ENCODE measurements at places on chromosomes 3 and 15.

- no peak for DNase-seq
Observed at GRCh38 chr3:65575376-65575840, 463.3 kb downstream of the MAGI1 start.

DNA sequence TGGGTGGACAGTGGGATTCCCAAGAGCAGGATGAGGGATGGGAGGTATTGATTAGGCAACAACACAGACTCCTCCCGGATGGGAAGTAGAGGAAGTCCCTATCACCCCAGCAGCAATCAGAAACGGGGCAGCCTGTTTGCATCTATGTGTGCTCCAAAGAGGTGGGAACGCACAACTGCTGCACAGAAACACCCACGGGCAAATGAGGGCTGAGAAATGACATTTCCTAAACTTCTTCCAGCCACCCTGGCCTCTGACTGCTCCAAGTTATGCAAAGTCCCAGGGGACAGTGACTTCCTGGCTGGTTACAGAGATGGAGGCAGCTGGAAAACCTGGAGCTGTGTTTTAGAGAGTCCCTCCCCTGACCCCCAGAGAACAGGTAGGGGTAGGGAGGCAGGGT is 42.6 kb downstream of the HCN4 start:
- DNase-seq, result no peak

DNA sequence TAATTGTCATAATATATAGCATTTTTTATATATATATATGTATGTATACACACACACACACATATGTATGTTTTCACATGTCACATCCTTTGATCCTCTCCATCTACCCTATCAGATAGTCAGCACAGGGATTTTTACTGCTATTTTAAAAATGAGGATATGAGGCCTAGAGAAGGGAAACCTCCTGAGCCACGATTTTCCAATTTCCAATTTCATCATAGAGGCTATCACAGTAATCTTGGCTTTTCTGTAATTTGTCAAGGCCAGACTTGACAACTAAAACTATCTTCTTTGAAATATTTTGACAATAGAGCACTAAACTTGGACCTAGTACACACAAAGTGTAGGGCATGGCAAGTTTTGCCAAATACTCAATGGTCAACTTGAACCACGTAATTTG is 42.5 kb downstream of the IL1RAP start:
- no peak for DNase-seq

DNA sequence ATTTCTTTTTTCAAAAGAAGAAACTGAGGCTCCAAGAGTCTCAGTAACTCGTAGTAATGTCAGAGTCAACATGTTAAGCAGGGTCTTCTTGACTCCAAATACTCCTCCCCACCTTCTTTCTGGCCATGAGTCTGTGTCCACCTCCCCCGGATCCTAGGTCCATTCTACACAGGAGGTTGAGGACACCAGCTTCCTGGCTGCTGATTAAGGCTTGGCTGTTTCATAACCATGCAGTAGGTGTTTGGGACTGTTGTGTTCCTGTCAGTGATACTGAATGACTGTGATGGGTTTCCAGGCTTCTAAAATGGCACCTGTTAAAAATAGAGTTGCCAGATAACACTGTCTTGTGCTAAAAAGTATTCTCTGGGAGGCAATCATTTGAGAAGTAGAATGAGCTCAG is 130.8 kb upstream of the IL12A start:
- DNase-seq, result no peak

- DNase-seq, result no peak
Observed at GRCh38 chr3:191348098-191348497, 17.8 kb upstream of the UTS2B start.

GRCh38 chr3:119156868-119157267 is 10.9 kb downstream of the TEX55 start:
- no peak for DNase-seq

- no peak for DNase-seq
Observed at GRCh38 chr3:45125550-45126026, 20.6 kb downstream of the CDCP1 start.

DNA sequence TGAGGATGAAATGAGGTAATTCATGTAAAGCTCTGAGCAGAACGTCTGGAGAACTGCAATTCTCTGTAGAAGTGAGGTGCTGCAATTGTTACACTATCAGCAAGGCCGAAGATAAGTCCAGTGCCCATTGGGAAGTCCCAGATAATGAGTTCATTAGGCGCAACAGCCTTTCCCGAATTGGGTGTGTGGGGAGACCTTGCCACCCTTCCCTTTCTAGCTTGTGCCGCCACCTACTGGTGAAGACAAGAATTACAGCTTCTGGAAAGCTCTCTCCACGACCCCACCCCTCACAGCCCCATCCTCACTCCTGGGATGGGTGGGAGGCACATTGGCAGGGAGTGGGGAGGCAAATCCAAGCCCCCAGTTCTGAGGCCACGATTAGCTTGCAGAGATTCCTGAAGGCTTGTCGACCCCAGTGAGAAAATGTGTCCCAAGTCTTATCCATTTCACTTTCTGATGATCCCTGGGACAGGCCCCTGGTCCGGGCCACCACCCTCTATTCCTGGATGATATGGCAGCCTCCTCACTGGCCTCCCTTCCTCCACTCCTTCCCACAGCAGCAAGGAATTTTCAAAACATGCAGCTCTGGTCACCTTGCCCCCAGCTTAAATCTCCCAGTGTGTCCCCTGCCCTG is 36.4 kb downstream of the FAM3D start:
- DNase-seq, result no peak

GRCh38 chr3:118778201-118778600 is 256.4 kb downstream of the IGSF11 start:
- no peak for DNase-seq

- no peak for DNase-seq
Observed at GRCh38 chr3:41693799-41694198, 268.1 kb downstream of the ULK4 start.

DNA sequence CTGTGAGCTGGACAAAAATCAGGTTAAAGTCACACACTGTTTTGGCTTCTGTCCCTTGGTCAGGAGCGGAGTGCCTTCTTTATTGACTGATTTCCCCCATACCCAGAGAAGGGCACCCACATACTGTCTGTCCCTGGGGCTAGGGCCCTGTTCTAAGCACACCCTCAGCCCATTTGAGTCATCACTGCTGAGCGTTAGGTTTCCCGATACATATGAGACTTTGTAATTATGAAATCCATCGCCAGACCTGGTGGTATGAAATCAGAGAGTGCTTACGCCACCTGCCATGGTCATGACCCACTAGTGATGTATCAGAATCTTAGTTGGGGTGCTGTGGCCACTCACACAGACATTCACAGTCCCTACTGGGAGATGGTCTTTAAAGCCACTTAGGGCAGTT is 96.8 kb downstream of the CHDH start:
- no peak for DNase-seq

- no peak for DNase-seq
Observed at GRCh38 chr15:52115598-52116427, 3.2 kb upstream of the BCL2L10 start.

- no peak for DNase-seq
Observed at GRCh38 chr3:32120471-32120870, 14.1 kb downstream of the GPD1L start.

DNA sequence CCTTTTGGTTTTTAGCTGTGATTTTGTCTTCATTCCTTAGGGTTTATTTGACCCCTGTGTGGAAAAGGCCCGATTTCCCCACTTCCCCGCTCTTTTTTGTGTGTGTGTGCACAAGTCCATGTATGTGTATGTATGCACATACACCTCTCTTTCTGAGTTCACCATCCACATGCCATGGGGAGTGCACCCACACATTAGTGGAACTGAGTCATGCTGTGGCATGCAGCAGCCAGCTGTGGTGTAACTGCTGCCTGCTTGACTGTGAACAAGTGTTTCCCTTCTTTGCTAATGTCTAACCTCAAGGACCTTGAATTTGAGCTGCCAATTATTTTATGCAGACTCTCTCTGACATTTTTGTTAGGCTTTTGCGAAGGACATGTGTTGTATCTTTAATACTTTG is 434.9 kb upstream of the TPM1 start:
- DNase-seq, result no peak

DNA sequence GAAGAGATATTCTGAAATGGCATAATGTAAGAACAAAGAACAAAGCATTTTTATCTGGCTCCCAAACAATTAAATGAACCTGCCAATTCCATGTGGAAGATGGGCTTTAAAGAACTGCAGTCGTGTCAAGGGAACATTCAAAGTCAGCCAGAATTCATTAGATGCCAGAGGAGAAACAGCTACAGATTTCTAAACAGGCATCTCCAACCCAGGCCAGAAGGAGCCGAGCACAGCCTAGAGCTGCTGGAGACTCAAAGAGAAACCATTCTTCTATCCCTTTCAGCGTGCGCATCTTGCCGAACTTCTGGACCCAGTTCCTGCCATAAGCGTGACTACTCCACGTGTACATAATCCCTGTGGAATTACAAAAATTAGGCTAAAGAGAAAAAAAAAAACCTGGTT is 60.4 kb downstream of the MB21D2 start:
- no peak for DNase-seq

DNA sequence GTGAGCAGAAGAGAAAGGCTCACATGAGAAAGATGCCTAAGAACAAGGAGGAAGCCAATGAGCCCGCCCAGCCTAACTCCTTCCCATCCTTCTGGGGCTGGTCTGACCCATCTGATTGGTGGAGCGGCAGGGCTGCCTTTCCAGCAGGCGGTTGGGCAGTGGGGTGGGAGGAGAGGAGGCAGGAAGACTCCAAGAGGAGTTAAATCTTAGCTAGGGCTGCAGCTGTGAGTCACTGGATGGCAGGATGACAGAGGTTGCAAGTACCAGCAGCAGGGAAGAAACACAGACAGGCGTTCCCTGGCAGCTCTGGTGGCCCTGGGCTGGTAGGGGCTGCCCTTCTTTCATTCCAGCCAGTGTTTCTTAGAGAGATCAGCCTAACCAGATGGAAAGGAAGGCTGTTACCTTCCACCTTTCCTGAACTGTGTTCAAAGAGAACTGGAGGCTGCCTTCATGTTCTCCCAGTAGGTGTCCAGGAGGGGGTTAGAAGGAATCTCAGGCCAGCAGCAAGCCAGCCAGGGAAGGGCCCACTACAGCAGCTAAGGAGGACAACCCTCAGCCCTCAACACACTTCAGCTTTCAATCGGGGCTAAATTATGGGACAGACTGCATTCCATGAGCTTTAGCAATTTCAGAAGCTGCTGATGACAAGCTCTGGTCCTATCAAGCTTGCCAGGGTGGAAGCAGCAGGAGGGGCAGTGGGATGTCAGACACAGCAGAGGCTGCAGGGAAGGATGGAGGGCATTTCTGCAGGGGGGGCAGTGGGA is 50.3 kb downstream of the CHSY1 start:
- DNase-seq, result no peak

- DNase-seq, result no peak
Observed at GRCh38 chr3:34783876-34784275, 855.4 kb upstream of the ARPP21 start.

DNA sequence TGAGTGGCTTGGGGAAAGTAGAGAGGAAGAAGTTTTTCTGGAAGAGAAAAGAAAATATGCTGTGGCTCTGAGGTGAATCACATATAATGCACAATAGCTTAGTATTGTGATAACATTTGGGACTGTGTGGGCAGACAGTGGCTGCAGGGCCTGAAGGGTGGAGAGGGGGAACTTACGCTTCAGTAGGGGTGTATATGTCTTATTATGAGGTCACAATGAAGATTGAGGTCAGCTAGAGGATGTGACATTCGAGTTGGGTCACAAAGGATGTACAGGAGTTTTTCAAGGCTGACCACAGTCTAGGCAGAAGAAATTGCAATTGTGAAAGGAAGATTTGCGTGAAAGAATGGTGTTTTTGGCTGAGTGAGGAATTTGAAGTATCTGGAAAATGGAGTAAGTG is 414.8 kb downstream of the LPP start:
- no peak for DNase-seq

GRCh38 chr3:127634653-127635052 is 5.7 kb downstream of the PODXL2 start:
- no peak for DNase-seq

DNA sequence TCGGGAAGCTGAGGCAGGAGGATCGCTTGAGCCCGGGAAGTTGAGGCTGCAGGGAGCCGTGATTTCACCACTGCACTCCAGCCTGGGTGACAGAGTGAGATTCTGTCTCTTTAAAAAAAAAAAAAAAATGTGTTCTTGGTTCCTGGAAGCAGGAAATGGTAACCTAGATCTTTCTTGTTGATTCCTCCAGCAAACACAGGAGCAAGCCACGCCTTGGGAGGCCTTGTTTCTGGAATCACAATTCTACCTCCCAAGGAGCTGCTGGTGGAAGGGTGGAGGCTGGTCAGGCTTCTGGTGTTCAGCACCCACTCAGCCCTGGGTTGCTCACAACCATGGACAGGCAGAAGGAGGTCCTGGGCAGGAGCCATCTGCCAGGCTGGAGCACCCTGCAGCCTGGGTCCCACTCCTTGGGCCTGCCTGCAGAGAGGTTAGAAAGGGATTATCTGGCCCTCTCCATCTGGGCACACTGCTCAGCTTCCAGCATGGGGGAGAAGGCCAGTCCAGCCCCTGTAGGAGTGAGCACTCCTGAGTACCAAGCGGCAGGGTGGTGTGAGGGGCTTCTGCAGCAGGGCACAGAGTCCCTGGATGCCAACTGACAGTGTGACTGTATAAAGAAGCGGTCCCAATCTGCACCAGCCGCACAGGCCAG is 65.6 kb downstream of the ABTB1 start:
- no peak for DNase-seq

DNA sequence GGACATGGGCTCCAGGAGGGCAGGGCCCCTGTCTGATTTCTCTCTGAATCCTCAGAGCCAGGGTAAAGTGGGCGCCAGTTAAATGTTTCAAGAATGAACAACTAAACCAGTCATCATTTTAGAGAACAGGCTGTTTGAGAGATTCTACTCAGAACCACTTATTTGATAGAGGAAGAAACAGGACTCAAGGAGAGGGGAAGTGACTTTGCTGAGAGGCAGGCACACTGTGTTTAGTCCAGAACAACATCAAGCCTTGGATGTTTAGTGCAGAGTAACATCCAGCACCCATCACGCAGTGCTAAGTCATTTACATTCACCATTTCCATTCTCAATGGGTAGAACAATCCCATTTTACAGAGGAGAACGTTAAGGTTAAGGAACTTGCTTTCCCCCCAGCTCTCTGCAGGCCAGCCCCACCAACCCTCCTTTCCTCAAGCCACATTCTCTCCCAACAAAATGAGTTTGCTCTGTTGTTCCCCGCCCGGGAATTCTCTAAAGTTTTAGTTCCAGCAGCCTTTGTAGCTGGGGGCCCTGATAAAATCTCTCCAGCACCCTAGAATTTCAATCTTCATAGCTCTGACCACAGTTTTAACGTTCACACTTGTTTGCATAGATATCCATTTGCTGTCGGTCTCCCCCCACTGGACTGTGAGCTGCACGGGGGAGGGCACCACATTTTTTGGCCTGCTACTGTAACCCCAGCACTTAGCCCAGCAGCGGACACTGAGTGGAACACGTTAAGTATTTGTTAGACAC is 962 bp downstream of the NMNAT3 start:
- no peak for DNase-seq

DNA sequence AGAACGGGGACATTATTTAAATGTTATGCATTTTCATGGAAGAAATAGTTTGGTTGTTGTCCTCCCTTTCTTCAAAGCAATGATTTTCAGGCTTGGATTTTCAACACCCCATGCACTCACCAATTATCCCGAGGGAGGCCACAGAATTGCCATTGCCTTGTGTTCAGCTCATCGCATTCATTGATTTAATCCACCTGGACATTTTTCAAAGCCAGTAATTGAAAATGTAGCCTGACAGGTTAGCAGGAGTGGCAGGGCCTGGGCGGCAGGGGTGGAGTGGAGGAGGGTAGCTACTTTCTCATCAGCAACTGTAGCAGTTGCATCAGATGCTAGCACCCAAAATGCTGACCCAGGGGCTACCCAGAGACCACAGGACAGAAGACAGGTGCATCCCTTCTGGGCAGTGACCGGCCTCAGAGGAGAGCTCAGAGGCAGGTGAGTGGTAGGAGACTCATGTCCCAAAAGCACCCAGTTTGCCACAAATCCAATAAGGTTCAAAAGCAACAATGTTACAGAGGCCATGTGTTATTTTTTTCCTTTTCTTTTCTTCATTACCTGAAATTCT is 242.4 kb downstream of the CD47 start:
- DNase-seq, result no peak

All from stimulated activated CD4-positive, alpha-beta T cell treated with anti-CD3 and anti-CD28 coated beads, Interleukin-1b, Interleukin-23, amount 100 ng/mL, for 1 hour (primary cell).